ENCODE measurements at places on chromosomes 2 and 18. TPM values are rescaled to one million over a fixed set of nuclear protein-coding genes. Genes with fewer than 3 reads are reported as not detected.

The LIPG gene
- 0.39 TPM for total RNA-seq

The CD226 gene
- total RNA-seq, result 65.4 TPM

The KIF5C gene
- total RNA-seq, result 4.8 TPM

The ZFP36L2 gene
- total RNA-seq, result 301 TPM

The LGALSL gene
- 0.84 TPM for total RNA-seq

The PAX3 gene
- total RNA-seq, result not detected

The HNMT gene
- not detected for total RNA-seq

The CREG2 gene
- total RNA-seq, result 0.43 TPM

The TFCP2L1 gene
- total RNA-seq, result not detected

The SH3RF3 gene
- 0.43 TPM for total RNA-seq

Measured in activated naive CD4-positive, alpha-beta T cell treated with anti-CD3 and anti-CD28 coated beads, Interleukin-2, amount 10 ng/mL, durations not matched to agents 5 hours and 36 hours (primary cell).